ENCODE measurements at places on chromosomes 16 and 17.

DNA sequence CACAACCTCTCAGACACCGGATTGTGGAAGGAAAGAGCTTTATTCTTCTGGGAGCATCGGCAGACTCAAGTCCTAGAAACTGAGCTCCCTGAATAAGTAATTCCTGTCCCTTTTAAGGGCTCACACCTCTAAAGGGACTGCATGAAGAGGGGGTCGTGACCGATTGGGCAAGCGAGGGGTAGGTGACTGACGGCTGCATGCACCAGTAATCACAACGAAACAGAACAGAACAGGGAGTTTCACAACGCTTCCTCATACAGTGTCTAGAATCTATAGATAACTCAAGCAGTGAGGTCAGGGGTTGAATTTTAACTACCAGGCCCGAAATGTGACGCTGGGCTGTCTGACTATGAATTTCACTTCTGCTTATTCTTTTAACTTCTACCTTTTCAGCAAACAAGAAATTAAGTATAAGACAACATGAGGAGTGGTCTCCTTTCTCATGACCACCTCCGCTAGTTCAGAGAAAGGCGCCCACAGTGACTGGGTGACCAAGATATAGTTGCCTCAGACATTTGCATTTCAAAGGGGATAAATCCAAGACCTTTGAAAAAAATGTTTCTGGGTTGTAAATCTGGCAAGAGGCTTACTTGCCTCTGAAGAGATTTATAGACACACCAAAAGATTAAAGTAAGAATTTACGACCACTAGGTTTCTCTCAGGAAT lies 88.4 kb upstream of the ATF7IP2 start:
- no peak for DNase-seq

- DNase-seq, result no peak
Observed at GRCh38 chr16:80719573-80719972, 84.8 kb downstream of the CDYL2 start.

GRCh38 chr17:28688481-28688880 lies 23.2 kb downstream of the PROCA1 start:
- DNase-seq, result no peak

DNA sequence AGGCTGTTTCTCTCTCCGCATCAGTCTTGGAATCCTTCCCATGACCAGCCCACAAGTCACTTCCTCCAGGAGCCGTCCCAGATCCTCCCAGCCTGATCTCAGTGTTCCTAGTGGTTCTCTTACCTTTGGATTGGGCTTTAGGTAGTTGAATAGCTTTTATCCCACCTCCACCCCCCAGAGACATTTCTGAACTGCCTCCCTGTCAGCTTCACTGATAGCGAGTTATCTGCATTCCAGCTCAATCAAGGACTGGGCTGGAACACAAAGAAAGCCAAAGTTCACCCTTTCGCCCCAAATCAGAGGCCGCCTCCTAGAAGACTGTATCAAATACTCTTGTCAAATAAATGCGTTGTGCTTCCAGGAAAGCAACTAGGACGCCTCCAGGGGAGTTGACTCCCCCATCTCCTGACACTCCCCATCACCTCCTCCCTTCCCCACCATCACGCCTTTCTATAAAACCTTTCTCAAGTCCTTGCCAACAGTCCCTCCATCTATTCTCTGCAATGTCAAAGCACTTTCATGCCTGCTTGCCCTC lies 72.7 kb downstream of the TMEM132E start:
- no peak for DNase-seq

DNA sequence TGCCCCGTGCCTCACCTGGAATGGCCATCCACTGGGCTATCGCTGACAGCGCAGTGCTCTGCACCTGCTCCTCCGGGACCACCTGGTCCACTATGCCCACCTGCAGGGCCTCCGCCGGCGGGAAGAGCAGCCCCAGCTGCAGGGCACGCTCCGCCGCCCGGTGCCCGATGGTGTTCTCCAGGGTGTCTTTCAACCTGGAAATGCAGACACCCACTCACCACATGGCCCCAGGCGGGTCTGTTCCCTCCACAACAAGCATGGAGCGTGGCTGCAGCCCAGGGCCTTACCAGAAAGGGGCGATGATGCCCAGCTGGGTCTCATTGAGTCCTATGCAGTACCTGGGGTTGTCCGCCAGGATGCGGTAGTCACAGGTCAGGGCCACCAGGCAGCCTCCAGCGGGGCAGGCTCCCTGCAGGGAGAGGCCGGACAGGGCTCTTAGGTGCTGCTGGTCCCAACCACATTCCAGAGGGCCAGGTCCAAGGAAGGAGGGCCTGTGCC lies 6.8 kb downstream of the DNASE1L2 start:
- DNase-seq, result no peak

GRCh38 chr16:49608779-49609178 lies 235.2 kb downstream of the C16orf78 start:
- DNase-seq, result peak; percentile 72

DNA sequence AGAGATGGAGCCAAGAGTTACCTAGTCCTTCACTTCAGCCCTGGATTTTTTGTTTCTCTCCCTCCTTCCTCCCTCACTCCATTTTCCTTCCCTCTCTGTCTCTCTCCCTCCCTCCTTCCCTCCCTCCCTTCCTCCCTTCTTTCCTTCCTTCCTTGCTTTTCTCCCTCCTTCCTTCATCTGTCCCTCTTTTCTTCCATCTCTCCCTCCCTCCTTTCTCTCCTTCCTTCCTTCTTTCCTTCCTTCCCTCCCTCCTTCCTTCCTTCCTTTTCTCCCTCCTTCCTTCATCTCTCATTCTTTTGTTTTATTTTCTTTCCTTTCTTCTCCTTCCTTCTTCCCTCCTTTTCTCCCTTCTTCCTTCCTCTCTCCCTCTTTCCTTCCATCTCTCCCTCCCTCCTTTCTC lies 283.5 kb downstream of the MAF start:
- no peak for DNase-seq

DNA sequence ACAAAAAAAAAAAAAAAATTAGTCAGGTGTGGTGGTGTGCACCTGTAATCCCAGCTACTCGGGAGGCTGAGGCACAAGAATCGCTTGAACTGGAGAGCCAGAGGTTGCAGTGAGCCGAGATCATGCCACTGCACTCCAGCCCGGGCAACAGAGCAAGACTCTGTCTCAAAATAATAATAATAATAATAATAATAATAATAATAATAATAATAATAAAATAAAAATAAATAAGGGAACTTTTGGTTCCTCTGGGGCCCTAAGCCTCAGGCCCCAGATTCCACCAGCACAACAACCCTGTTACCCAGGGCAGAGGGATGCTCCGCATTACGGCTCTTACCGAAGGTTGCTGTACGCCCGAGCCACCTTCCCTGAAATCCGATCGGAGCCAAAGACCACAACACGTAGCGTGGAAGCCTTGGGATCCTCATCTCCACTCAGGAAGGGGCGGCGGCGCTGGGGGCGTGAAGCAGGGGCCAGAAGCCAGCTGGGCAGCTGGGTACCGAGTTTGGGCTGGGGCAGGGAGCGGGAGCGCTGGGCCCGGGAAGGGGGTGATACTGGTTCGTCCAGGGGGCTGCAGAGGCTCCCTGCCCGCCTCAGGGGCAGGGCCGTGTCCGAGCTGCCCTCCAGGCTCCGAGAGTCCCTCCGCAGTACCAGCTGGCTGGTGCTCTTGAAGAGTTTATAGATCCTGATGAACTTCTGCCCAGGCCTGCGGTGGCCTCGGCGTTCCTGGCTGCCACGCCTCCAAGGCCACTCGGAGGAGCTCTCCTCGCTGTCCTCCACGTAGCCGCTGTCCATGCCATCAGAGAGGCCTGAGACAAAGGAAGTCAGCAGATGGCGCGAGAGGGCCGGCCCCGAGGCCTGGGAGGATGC lies 20.6 kb upstream of the PIK3R6 start:
- peak; percentile 40 for DNase-seq

DNA sequence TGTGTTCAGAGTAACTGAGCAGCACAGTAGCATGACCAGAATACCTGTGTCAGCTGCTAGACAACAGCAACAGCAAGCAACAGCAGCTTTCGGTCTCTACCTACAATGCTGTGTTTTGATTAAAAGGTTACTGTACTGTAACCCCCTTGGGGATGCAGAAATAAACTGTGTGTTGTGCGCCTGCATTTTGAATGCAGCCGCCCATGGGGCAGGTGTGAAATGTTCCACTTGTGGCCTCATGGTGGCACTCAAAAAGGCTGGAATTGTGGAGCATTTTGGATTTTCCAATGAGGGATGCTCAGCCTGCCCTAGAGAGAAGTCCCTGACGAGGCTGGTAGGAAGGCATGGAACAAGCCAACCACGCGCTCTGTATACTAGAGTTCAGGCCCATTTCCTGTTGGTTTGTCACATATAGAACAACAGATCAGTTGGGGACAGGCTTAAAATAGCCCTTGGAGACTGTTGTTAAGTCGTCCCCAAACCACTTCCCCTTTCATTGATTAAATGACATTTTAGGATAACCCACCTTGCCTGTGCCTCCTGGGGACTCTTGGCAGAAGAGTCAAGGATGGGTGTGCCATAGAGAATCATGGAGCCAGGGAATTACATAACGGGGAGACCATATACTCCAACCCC lies 27.1 kb downstream of the SCPEP1 start:
- DNase-seq, result no peak

- no peak for DNase-seq
Observed at GRCh38 chr17:66526827-66527226, 224.4 kb downstream of the PRKCA start.

GRCh38 chr16:1950047-1950446 lies 4.4 kb downstream of the RPL3L start:
- DNase-seq, result no peak

GRCh38 chr16:85027958-85028684 lies 526 bp downstream of the KIAA0513 start:
- no peak for DNase-seq

DNA sequence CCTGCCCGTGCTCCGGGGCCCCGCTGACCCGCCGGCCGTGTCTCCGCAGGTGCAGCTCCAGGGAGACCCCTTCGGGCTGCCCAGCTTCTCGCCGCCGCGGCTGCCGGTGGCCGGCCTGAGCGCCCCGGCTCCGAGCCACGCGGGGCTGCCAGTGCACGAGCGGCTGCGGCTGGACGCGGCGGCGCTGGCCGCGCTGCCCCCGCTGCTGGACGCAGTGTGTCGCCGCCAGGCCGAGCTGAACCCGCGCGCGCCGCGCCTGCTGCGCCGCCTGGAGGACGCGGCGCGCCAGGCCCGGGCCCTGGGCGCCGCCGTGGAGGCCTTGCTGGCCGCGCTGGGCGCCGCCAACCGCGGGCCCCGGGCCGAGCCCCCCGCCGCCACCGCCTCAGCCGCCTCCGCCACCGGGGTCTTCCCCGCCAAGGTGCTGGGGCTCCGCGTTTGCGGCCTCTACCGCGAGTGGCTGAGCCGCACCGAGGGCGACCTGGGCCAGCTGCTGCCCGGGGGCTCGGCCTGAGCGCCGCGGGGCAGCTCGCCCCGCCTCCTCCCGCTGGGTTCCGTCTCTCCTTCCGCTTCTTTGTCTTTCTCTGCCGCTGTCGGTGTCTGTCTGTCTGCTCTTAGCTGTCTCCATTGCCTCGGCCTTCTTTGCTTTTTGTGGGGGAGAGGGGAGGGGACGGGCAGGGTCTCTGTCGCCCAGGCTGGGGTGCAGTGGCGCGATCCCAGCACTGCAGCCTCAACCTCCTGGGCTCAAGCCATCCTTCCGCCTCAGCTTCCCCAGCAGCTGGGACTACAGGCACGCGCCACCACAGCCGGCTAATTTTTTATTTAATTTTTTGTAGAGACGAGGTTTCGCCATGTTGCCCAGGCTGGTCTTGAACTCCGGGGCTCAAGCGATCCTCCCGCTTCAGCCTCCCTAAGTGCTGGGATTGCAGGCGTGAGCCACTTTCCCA lies 5.9 kb downstream of the CTF1 start:
- DNase-seq, result peak; percentile 65
